Activated CD4-positive, CD25-positive, alpha-beta regulatory T cell (primary cell): ENCODE measurements at places on chromosomes 13 and 19.

DNA sequence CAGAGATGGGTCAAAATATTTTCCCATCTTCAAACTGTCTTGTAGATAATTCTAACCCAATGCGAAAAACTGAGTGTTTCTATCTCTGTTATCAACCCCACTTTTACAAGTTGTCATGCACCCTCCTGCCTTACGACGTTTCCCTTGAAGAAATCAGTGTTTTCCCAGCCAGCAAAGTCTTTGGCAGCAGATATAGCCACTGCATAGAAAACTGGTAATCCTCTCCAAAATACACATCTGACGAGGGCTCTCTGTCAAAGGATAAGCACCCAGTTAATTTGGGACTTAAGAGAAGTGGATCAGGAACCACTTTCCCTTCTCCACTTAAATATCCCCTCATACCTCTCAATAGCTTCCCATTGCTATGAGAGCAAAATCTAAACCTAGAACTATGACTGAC, 351.9 kb upstream of the MIR17HG start:
- no peak for DNase-seq

GRCh38 chr13:22770891-22771290, 409.9 kb upstream of the SGCG start:
- DNase-seq = no peak

GRCh38 chr13:73967397-73968165, 166.6 kb downstream of the KLF12 start:
- DNase-seq = no peak

DNA sequence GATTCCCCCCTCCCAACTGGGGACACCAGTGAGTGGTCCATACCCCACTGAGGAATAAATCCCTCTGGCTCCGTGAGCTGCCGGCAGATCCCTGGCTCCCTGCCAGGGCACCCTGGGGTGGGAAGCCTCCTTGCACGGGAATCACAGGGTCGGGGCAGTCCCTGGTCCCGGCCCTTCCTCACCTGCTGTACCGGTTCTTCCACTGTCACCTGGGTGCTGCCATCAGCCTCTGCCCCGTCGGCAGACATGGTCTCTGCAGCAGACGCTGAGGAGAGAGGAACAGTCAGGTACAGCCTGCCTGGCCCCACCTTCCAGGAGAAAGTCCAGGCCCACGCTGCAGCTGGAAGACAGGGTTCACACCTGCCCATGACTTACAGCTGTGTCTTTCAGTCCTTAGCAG, 6.3 kb downstream of the PLIN3 start:
- DNase-seq = no peak

DNA sequence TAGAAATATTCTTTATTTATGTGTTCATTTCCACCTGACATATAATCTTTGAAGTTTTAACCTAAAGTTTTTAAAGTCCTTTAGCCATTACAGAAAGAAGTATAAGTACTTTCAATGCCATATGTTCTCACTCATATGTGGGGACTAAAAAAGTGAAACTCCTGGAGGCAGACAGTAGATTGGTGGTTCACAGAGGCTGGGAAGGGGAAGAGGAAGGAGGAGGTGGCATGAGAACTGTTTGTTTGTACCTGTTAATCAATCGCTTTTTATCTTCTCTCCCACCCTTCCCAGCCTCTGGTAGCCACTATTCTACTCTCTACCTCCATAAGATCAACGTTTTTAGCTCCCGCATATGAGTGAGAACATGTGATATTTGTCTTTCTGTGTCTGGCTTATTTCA, 131.1 kb downstream of the MYO16 start:
- no peak for DNase-seq

- DNase-seq = no peak
Measured at GRCh38 chr19:38134540-38135149, 89.4 kb downstream of the DPF1 start.

GRCh38 chr19:45643024-45643926, 4.1 kb upstream of the EML2 start:
- DNase-seq = peak; percentile 97
